ENCODE measurements at places on chromosomes 5 and 9. TPM values are rescaled to one million over a fixed set of nuclear protein-coding genes. Genes with fewer than 3 reads are reported as not detected.

GRCh38 chr5:181194489-181195248, 10.3 kb downstream of the TRIM7 start:
- no peak for DNase-seq

DNA sequence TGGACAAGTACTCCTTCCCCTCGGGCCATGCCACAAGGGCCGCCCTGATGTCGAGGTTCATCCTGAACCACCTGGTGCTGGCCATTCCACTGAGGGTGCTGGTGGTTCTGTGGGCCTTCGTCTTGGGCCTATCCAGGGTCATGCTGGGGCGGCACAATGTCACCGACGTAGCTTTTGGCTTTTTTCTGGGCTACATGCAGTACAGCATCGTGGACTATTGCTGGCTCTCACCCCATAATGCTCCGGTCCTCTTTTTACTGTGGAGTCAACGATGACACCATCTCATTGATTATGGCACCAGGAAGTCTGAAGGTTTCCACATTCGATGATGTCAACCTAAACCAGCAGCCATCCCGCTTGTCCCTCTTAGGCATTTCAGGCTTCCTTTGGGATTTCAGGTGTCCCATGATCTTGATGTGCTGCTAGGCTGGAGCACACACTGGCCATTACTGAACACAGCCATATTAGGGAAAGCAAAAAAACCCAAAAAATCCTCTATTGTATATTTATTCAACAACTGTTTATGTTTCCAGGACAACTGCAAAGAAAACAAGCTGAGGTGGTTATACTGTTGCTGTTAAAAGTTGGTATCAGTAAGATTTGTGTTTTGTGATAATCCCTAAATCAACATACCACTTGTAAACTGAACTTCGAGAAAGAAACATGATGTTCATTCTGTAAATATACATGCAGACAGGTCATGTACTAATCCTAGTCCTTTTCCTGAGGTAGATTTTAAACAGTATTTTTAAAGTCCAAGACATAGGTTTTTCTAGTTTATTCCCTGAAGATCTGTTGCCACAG, 1.1 kb downstream of the PLPP6 start:
- DNase-seq: no peak

DNA sequence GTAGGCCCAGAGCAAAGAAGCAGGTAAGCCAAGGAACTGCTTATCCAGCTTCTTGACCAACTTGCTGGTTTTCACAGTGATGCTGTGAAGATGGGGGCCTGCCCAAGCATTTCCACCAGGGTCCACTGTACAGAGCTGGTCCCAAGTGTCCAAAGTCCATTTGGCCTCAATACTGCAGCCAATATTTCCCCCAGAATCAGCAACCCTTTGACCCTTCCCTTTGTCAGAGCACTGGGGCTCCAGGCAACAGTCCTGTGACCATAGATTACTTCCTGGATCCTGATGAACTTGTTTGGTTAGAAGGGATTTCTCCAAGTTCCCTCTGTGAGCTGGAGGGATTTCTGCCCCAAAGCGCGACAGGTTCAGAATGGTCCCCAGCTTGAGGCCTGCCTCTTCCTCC, 26.3 kb downstream of the FAXDC2 start:
- DNase-seq: no peak

The NEUROG1 gene
- total RNA-seq: not detected

GRCh38 chr5:83001796-83002381, 75.3 kb downstream of the TMEM167A start:
- DNase-seq: no peak

All from mucosa of descending colon (tissue), 3 donors.